ENCODE measurements at places on chromosomes 2 and 18.
A peak's percentile ranks its signal among the peaks of the same experiment; 100 is the strongest.

DNA sequence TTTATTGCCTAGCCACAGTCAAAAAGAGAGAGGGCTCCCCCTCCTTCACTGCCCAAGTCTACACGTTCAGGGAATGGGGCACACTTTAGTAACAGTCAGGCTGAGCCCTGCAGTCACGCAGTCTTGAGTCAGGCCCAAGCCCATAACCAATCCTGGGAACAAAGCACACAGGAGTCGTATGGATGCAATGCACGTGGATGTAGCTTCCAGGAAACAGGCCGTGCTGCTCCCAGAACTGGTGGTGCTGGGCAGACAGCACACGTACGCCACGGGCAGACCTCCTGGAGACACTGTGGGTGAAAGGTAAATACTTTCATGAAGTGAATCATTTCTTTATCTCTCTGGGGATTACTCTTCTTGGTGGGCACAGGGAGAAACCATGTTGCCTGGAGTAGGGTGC is 30.0 kb upstream of the MBP start:
- no peak for DNase-seq

DNA sequence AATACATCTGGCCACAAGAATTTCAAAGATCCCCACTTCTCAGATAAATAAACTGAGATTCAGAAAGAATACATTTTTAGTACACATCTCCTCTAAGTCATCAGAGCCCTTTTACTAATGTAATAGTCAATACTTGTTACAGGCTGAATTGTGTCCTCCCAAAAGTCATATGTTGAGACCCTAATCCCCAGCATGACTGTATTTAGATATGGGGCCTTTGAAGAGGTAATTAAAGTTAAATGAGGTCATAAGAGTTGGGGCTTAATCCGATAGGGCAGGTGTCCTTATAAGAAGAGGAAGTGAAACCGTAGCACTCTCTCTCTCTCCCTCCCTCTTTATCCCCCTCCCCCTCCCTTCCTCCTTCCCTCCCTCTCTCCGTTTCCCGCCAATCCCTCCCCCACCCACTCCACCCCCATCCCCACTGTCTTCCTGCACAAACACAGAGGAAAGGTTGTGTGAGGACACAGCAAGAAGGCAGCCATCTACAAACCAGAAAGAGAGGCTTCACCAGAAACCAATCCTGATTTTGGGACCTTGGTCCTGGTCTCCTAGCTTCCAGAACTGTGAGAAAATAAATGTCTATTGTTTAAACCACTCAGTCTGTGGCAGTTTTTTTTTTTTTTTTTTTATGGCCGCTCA is 66.6 kb upstream of the ZNF397 start:
- DNase-seq = no peak

- no peak for DNase-seq
Observed at GRCh38 chr2:2056531-2056930, 274.5 kb downstream of the MYT1L start.

DNA sequence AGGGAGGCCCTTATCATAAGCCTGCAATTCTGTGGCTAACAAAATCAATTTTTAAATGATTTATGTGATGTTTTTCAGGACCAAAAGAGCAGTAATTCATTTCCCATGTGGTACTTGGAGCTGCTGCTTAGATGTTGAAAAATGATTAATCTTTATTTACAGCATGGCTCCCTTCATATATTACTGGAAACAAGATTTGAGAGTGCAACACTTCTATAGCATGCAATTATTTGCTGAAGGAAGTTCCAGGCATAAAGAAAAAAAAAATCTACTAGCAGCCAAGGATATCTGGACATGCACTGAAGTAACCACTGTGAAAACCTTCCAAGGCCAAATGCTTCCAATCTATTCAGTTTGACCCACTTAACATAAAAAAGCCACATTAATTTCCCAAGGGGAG is 186.3 kb downstream of the SLC8A1 start:
- DNase-seq = no peak

DNA sequence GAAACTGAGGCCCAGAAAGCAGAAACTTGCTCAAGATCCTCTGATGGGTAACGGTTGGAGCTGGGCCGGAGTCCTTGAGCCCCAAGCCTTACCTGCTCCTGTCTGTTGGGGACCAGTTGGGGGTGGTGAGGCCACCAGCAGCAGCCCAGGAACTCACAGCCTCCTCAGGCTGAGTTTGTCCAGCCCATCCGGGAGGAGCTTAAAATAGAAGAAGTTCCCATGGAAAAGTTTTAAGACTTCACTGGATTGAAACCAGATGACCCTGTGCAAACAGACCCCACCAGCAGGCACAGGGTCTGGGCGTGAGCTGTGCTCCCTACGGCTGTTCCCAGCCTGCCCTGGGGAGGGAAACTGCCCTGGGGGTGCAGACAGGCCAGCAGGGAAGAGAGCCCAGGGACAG is 40.6 kb upstream of the FOSL2 start:
- no peak for DNase-seq

- DNase-seq = no peak
Observed at GRCh38 chr2:28381225-28382180, 11.2 kb upstream of the FOSL2 start.

DNA sequence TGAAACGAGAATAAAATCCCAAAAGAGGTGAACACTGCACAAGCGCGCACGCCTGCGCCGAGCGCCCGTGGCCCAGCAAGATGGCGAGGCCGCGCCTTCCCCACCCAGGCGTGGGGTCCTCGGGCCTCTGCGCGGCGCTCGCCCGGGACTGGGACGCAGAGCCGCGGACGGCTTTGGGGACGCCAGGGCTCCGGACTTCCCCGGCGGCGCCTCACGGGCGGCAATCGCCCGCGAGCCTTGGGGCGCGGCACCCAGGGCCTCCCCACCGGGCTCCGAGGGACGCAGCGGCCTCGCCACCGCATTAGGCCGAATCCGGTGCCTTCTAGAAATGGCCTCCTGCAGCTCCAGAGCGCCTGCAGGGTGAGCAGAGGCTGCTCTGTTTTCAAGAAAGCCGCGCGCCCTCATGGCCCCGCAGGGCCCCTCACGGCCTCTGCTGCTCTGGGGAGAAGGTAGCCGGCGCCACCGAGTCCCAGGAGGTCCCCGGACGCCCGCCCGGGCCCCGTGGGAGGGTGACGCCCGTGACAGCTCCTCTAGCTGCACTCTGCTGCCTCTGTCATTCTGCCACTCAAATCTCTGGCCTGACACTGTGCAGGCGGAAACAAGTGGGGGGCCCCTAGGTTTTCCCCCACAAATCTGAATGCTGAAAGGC is 35.9 kb upstream of the POMC start:
- DNase-seq = no peak

DNA sequence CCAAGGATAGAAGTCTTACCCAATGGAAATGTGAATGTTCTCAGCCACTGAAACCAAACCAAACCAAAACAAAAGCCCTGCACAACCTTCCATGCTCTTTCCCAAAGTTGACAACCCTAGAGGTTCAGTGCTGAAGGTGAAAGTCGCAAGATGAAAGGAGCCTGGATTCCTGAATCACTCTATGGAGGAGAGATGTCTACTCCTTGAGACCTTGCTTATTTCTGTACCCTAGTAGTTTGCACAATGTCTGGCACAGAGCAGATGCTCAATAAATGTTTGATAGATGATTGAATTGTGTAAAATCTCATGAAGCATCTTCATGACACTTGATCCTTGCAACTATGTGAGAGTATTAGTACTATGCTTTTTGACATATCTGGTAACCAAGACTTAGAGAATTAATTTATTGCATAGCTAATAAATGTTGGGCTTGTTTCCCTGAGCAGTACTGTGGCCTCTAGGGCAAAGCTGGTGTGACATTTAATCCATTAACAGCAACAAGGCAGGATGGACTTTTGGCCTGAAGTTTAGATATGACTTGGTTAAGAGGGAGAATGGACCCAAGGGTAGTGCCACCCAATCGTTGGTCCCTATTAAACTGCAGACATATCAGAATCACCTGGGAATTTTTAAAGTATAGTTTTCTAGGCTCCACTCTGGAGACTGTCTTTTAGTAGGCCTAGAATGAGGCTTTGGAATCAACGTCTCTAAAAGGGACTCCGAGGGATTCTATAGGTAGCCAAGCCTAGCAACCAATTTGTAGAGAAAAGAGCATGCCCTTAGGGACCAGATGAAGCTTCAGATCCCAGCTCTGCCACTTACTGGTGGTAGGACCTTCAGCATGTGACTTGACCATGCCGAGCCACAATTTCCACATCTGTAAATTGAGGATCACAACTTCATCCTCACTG is 145.9 kb downstream of the DDX1 start:
- no peak for DNase-seq

GRCh38 chr2:26059542-26059941 is 25.7 kb downstream of the RAB10 start:
- no peak for DNase-seq

- DNase-seq = no peak
Observed at GRCh38 chr2:234827096-234827860, 124.5 kb upstream of the SH3BP4 start.

DNA sequence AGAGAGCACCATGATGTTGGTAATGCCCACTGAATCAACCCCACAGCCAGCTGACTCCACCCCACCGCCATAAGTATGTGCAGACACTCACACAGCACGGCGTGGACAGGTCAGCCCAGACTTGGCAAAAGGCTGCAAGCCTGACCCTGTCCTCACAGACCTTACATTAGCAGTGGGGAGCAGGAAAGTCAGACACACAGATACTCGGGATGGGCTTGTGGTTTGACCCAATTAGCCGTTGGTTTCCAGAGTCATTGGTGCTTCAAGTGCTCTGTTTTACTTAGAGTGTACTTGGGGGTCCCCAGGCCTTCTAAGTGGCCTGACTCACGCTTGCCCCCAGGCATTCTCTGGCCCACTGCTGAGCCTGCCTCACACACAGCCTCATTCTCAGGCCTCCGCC is 36.7 kb downstream of the EN1 start:
- DNase-seq = no peak

GRCh38 chr2:16000642-16001041 is 60.3 kb downstream of the MYCN start:
- no peak for DNase-seq

GRCh38 chr2:25417715-25418369 is 76.1 kb upstream of the DNMT3A start:
- no peak for DNase-seq

GRCh38 chr18:33578518-33579348 is 714 bp downstream of the ASXL3 start:
- peak; percentile 65 for DNase-seq

DNA sequence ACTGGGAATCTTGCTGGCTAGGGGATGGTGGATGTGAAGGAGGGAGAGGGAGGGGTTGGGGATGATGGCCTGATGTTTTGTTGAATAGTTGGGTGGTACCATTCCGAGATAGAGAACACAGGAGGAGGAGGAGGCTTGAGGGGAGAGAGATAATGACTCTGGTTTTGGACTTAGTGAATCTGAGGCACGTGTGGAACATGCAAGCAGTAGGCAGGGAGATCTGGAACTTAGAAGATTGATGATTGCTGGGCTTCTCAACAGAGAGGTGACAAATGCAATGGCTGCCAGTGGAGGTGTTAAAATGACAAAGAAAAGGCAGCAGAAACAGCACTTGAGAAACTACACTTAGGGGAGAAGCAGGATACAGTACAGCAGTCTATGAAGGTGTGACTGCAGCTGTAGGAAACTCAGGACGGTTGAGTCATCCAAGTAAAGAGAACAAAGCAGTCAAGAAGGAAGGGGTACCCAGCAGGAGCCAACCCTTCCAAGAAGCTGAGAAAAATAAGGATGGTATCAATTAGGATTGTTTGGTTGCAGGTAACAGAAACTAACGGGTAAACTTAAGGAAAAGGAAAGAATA is 221.4 kb upstream of the FBXO11 start:
- DNase-seq = no peak

- DNase-seq = no peak
Observed at GRCh38 chr2:94984964-94985575, 40.4 kb upstream of the MAL start.

GRCh38 chr2:149884871-149885270 is 297.3 kb upstream of the MMADHC start:
- DNase-seq = no peak

DNA sequence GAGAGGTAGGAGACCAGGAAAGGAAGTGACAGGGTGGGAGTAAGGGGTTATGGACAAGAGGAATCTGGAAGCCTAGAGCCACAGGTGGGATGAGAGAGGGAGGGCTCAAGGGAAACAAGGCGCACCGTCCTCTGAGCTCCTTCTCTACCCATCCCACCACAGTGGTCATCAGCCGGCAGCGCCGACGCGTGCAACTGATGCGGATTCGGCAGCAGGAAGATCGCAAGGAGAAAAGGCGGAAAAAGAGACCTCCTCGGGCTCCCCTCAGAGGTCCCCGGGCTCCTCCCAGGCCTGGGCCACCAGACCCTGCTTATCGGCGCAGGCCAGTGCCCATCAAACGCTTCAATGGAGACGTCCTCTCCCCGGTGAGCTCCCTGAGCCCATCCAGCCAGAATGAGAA is 5.2 kb downstream of the TMEM198 start:
- no peak for DNase-seq

- no peak for DNase-seq
Observed at GRCh38 chr18:79257480-79257879, 138.2 kb upstream of the NFATC1 start.

- no peak for DNase-seq
Observed at GRCh38 chr2:96330407-96330806, 5.2 kb upstream of the NCAPH start.

GRCh38 chr18:47928466-47928865 is 2.0 kb downstream of the SMAD2 start:
- no peak for DNase-seq

DNA sequence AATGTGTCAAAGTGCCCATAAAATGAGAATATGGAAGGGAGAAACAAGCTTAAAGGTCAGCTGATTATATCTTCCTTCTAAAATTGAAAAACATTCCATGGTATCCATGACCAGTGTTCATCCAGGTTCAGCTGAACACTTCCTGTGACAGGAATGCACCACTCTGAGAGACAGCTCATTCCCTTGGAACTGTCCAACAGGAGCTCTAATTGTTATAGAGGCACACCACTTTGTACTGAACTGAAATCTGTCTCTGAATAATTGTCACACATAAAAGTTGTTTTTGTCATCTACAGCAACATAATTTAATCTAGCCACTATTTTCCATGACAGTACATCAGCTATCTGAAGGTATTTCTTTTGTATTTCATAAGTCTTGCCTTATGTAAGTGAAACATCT is 195.9 kb upstream of the ZNF804A start:
- DNase-seq = no peak

GRCh38 chr2:144999071-144999875 is 479.4 kb upstream of the ZEB2 start:
- peak; percentile 35 for DNase-seq

DNA sequence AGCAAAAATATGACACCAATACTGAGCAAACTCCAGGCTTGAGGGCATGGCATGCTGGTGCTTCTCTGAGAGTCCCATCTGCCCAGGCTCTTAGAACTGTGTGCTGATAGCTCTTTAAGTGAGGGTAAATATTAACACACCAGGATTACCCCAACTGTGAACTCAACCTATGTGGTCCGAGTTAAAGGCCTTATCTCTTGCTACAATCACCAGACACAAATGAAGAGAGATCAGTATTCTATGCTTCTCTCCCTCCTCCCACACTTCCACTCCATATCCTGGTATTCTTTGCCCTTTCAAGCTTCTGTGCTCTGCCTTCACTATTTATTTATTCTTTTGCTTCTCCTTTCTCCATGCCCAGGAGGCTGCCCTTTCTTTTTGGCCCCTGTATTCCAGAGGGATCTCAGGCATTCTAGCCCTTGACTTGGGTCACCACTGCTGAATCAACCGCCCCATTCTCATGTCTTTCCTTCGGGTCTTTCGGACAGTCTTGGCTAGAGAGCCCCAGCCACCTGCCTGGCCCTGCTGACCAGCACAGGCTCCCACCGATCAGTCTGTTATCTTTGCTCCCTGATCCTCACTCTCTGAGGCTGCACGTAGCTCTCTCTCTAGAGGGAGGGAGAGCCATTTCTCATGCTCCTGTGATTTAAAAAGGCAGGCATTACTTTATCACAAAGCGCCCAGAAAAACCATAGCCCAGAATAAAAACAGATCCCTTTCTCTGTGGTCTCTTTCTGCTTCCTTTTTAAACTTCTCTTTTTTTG is 17.2 kb upstream of the HK2 start:
- no peak for DNase-seq

Measured in tibial artery (tissue), 4 donors.